ENCODE measurements at places on chromosomes 3 and 15.

DNA sequence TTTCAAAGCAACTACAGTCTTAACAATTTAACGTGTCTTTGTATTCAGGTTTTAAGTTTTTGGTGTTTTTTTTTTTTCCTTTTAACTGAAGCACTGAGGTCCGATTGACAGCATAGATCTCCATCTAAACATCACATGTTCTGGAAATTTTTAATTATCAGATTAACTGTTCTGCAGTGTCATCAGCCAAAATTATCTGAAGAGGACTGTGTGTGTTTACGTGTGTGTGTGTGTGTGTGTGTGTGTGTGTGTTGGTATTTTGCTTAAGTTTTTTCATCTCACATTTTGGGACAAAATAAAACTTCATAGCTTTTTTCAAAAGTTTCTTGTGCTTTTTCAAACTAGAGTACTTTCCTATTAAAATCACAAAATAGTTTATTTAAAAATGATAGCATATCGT lies 1.8 kb downstream of the PIK3CA start:
- no peak for DNase-seq

DNA sequence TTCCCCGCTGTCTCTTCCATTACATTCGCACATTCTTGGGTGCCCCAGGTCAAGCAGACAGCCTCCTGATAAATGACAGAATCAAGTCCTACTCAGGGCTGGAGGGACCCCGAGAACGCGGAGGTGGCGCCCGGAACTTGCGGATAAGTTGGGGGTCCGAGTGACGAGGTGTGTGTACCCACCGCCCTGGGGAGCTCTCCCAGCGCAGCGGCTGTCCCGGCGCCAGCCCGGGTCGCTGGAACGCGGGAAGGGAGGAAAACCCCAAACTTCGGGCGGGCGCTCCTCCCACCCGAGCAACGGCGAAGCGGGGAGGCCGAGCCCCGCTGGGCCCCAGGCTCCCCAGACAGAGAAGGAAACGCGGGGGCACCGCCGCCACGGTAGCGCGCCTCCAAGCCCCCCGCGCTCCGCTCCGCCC lies 550 bp downstream of the CLN6 start:
- DNase-seq: no peak

DNA sequence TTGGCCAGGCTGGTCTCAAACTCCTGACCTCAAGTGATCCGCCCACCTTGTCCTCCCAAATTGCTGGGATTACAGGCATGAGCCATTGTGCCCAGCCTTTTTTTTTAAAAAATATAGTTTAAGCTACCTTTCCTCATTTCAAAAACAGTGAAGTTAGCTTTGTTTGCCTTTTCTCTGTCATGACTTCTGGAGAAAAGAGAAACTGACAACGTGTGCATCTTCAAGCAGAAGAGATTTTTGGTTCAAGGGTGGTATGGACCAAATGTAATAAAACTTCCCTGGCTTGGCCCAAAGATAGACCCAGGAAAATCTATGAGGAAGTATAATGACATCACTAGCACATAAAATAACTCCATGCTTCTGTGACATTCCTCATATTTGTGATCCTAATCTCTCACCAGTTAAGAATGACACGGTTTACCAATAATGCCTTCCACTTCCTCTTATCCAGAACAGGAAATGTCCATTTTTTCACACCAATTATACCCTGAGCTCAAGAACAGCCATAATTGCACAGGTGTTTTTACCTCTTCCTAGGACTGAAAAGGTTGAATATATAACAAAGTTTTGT lies 781.2 kb upstream of the NR2F2 start:
- DNase-seq: no peak

DNA sequence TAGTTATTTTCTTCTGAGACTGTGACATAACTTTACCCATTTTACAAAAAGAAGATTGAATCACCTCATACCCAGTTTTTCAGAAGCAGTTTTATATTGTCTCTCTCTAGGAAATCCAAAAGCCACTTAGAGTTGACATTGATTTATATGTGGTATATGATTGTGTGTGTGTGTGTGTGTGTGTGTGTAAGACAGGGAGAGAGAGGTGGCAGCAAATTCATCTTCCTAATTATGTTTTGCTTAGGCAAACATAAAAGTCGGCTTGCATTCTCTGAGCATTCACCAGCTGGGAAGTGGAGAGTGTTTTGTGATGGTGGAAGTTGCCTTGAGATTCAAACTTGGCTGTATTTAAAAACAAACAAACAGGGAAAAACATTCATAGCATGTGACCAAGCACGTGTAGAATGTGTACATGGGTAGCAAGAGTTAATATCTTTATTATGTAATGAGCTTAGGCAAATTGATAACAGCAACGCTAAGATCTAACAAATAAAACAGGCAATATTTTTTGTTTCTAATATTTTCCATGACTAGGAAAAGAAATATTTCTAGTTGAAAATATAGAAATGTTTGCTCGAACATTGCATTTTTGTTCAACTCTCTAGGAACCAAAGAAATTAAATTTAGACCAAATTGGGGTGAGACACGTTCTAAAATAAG lies 64.4 kb upstream of the IGF1R start:
- no peak for DNase-seq

DNA sequence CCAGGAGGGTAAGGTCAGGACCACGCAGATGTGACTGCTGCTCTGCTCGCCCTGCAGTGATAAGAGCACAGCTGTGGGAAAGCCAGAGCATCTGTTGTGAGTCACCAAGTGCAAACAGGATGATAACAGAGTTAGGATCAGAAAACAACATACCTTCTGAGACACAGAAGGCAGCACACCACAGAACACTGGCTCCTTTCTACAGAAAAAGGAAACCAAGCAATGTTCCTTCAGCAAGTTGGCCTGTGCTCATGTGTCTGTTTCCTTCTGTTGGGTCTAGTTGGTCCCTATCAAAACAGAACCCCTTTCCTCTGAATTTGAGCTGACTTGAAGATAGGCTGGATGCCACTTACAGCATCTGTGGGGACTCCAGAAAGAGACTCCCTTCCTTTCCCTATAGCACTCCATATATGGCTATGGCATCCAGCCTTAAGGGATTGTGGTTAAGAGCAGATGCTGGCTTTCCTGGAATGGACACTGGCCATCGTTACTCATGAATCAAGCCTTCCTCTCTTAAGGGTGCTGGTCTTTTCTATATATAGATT lies 440.7 kb upstream of the THBS1 start:
- DNase-seq: no peak

DNA sequence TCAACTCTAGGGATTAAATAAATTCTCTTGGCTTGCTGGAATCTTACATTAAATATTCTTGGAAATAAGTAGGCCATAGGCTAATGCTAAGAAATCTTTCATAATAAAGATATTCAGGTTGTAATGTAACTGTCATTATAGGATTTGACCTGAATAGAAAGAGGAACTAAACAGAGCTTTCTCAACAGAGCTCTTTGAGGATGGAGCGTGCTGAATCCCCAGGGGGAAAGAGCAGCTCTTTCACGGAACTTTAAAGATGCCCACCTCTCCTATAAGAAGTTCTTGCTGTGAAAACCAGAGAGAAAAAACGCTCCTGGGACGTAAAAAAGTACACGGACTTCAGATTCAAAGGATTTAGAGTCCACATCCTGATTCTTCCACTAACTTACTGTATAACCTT lies 77.9 kb downstream of the NTRK3 start:
- DNase-seq: no peak

- DNase-seq: no peak
These were observed 12.2 kb upstream of the VIPR1 start for GRCh38 chr3:42490243-42490642.

GRCh38 chr3:186109897-186110803 lies 1.3 kb upstream of the ETV5 start:
- DNase-seq: no peak

GRCh38 chr3:23495507-23495906 lies 292.4 kb downstream of the UBE2E2 start:
- no peak for DNase-seq

DNA sequence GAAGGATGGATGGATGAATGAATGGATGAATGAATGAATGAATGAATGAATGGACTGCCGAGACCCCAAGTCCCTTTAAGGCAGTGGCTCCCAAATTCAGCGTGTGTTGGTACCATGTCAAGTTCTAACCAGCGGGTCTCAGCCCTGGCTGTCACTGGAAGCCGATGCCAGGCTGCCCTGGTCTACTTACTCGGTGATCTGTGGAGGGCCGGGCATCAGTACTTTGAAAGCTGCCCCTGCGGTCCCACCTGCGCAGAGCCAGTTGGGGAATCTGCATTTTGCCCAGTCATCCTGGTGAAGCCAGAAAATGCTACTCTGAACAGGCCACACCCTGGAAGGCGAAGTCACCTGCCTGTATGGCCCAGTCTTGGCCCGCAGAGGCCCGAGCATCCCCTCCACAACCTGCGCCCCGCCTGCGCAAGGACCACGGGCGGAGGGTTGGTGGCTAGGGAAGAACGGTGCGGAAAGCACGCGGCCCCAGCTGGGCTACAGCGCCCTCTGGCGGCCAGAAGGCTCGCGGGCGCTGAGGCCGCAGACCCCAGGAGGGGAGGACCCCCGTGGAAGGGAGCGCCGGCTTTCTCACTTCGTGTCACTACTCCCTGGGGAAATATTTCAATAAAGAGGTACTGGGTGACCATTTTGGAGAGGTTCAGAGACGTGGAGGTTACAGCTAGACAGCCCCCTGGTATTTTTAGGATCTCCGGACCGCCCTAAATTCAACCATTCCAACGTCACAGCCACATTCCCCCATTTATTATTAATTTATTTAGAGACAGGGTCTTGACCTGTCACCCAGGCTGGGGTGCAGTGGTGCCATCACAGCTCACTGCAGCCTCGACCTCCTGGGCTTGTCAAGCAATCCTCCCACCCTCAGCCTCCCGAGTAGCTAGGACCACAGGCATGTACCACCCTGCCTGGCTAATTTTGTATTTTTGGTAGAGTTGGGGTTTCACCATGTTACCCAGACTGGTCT lies 34.9 kb downstream of the PRKCD start:
- peak; percentile 43 for DNase-seq

DNA sequence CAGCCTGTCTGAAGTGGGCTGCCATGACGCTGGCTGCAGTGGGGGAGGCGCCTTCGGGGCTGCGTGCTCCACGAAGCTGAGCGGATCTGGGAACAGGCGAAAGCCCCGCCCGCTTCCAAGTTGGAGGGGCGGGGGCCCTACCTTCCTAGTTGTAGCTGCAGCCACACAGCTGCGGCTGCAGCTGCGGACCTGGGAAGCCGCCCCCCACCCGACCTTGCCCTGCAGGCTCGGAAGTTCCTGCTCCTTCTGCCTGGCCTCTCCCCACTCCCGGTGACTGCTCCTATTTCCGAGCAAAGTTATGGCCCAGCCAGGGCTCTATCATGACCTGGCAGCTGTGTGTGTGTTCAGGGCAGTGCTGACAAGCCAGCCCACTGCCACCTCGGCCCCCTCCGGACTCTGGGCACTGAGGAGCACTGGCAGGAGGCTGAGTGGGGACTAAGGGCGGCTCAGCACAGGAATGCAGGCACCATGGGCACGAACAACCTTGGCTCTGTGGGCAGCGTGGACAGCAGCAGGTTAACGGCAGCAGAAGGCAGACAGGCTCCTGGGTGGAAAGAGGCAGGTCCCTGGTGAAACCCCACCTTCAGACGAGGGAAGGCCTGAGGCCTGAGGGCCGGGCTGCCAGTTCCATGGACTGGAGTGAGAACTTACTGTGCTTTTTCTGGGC lies 352.4 kb upstream of the TMCO5A start:
- no peak for DNase-seq

GRCh38 chr3:21889166-21889565 lies 138.2 kb upstream of the ZNF385D start:
- no peak for DNase-seq

DNA sequence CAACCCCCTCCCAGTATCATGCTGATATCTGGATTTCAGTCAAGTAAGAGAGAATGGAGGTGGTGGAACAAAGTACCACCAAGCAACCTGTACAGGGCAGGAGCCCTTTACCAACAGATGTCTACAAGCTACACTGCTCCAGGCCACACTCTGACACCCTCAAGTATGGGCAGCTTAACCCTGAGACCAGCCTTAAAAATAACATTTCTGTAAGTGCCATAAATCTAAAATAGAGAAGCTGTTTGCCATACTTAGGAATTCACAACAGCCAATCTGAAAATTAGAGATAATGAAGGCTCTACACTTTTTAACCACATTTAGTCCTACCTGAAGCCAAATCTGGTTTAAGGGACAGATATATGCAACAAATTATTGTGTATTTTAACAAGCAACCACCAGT lies 59.7 kb downstream of the C3orf70 start:
- no peak for DNase-seq

GRCh38 chr15:31280046-31280830 lies 46.4 kb upstream of the KLF13 start:
- no peak for DNase-seq

DNA sequence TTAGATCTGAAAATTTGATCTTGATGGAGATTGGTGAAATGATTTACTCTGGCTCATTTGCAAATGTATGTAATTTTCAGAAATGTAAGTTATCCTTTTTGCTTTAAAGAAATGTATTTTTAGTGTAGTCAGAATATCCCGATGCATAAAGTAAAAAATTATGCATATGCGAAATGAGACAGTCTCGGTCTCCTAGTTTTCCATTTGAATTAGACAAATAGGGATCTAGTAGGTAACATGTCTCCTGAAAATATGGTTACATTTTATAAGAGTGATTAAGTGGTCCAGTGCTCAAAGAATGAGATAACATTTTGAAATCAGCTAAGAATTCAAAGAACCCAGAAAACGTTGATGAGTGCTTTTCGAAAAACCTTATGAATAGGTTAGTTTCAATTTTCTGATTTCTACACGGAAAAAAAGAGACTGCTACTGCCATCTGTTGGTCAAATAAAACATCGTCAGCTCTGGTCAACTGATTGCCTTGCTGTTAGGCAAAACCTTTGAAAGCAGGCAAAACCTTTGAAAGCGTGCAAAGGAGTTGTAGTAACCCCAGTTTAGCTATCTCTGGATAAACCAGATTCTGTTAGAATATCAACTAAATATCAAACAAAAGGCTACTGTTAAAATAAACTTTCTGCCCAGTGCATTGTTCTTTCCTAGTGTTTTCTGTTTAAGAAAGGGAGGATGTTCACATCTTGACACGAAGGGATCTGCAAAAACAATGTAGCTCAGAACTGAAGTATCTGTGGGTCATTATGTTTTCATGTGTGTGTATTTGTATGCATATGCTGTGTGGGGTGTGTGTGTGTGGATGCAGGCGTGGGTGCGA lies 59.3 kb upstream of the CHMP2B start:
- DNase-seq: peak; percentile 10

DNA sequence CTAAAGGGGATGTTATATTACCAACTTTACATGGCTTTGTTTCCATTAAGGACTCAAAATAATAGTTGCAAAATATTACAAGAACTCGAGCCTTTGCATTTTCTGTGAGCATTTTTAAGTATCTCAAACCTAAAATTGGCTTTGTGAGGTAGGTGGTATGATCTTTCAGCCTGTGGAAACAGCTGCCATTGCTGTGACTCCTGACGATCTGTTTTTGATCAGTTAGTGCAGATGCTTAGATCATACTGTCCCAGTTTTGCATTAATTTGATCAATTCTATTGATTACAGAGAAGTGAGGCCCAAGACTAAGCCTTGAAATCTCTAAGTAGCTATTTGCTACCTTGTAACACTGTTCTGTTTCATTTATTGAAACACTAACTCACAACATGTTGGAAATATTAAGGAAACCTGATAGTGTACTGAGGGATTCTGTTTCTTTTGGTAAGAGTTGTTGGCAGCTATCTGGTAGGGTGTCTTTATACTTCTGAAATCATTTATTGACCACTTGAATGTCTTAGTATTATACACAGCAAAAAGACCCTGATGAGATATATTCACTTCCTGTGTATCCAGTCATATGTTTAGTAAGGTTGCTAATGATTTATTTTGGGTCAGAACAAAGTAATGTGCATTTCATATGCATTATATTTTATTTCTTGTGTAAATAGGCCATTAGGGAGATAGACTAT lies 14.8 kb downstream of the SKIL start:
- DNase-seq: no peak

GRCh38 chr15:43625106-43625505 lies 6.5 kb upstream of the STRC start:
- DNase-seq: no peak
